ENCODE measurements at places on chromosomes 2 and 18.

DNA sequence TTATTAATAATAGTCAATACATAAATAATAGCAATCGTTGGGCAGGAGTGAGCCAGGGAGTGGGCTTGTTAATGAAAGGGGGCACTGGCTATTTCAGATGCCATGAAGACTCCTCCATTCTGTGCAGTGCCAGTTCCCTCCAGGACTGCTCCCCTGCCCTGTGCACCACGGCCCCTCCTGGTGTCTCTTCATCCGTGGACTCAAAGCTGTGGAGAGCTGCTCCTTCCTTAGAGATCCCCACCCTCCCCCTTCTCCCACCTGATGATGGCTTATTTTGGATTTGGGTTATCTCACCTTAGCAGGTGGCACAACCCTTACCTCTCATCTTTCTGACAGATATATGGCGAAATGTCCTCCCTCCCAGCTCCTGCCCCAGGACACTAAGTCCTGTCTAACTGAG is 3.1 kb upstream of the CELF4 start:
- no peak for DNase-seq

- peak; percentile 24 for DNase-seq
Measured at GRCh38 chr18:8895987-8896619, 190.7 kb downstream of the MTCL1 start.

DNA sequence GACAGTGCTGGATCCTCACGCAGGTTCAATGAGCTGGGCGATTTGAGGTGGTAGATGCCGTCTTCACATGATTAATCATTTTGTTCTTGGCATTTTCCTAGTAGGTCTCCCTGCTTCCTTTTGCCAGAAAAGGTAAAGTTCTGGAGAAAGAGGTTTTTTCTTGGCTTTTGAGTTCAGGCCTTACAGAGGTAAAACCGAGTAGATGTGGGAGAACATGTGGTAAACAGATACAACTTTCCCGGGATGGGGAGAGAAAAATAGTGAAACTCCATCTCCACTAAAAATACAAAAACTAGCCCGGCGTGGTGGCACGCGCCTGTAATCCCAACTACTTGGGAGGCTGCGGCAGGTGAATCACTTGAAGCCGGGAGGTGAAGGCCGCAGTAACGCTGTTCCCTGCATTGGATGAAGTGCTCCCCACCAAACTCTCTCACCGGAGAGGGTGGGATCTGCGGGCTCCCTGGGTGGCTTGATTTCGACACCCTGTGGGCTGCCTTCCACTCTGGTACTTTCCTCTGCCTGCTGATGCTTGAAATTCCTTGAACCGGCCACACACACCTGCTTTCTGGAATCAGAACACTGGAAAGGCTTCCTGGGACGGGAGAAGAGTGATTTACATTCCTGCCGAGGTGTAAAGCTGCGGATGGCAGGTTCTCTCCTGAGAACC is 88.8 kb downstream of the ACTR3 start:
- DNase-seq = no peak

DNA sequence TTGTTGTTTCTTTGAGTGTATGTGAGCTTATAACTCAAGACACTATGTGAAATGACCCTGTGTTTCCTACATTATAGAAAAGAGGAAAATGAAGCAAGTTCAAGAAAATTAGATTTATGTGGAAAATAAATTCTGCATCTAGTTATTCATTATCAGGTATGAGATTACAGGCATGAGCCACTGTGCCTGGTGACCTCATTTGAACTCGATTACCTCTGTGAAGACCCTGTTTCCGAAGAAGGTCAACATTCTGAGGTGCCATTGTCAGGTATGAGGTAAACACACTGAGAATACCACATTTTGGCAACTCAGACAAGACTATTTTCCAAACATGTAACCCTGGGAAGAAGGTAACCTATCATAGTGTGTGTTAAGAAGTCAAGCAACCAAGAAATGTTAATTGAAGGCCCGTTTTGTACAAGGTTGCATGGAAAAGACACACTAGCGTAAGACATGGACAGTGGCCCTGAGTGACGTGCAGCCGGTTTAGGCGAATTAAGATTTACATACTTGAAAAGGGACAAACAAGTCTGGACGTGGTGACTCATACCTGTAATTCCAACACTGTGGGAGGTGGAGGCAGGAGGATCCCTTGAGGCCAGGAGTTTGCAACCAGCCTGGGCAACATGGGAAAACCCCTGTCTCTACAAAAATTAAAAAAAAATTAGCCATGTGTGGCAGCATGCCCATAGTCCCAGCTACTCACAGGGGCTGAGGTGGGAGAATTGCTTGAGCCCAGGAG is 186.6 kb downstream of the NEDD4L start:
- DNase-seq = no peak

GRCh38 chr2:43305012-43305411 is 78.6 kb upstream of the ZFP36L2 start:
- DNase-seq = no peak

- no peak for DNase-seq
Measured at GRCh38 chr2:54497763-54498680, 41.9 kb downstream of the SPTBN1 start.

DNA sequence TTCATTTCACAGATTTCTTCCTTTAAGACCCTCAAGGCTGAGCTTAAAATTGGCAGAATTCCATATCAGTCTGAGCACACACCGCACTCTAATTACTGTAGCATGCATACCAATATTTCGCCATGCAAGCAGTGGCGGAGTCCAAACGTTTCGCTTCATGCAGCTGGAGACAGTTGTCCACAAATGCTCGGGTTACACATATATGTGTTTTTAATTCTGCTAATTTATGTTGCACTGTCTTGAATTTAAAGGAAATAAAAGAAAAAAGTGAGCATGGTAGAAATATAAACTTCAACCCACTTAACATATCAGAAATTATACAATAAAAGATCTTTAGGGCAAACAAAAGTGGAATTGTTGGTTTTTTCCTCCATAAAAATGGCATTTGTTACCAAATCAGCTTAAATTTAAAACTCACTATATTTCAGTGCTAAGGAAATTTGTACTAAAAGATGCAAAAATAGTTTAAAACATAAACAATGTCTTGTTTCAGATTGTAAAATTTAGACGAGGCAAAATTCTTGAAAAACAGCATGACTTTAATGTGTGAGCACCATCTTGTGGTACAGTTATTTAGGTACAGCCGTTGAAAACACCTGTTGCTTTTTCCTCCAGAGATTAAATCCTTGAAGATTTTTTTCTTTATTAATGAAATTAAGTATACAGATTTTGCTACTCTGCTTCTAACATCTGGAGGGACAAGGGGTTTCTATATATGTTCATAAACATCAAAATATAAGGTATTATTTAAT is 24.1 kb upstream of the KANSL1L start:
- peak; percentile 74 for DNase-seq

DNA sequence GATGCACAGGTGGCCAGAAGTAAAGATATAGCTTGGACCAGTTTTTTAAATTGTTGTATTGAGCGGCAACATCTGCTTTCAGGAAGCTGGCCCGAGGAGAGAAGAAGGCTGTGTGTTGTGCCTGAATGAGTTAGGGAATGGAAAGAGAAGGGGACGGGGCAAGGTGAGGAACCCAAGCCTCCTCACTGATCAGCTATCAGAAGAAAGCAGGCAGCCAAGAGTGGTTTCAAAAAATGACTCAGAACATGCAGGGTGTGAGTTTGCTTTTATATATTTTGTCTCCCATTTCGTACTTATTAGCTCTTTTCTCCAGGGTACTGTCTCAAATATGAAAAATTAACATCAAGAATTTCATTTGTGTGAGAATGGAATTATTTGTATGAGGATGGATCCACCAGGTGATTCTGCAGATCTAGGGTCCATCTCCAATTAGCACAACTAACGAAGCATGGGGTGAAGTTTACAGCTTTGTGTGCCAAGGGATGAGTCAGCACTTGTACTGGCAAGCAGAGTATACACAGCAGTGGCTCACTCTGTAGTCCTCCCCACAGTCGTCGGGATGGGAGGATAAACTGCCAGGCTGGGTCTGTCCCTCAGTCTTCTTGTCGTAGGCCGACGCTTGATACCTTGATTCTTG is 175.7 kb downstream of the PIEZO2 start:
- no peak for DNase-seq

DNA sequence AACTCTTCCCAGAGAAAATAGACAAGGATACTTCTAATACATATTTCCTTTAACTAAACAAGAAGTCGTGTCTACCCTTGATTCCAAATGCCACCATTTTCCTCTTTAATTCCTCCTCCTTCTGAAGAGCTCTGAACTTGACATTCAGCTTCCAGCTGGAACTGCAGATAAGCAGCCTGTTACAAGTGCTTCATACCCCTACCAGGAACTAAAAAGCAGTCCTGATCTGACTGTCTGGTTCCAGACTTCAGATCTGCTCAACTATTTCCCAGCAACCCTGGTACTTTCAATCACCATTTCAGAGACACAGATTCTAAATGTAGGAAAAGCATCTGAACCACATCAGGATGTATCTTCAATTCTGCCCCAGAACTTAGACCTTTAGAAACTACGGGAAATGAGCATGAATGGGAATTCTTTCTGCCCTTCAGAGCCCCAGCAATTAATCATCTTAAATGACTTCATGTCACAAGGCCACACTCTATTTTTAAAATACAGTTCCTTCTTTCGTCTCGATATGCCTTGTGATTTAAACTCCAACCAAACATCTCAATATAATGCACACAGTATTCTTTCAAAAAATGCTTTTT is 159.5 kb downstream of the L3MBTL4 start:
- DNase-seq = no peak

GRCh38 chr2:158998551-158999248 is 30.3 kb downstream of the TANC1 start:
- peak; percentile 76 for DNase-seq

Measured in NCI-H2171 treated with DMSO at 0.1 percent for 48 hours (cell line).